ENCODE measurements at places on chromosomes 3 and 15. TPM values are rescaled to one million over a fixed set of nuclear protein-coding genes. Genes with fewer than 3 reads are reported as not detected.

The CCR2 gene
- not detected for total RNA-seq

The C15orf62 gene
- not detected for total RNA-seq

The GPR87 gene
- total RNA-seq = not detected

The MUSTN1 gene
- not detected for total RNA-seq

The RASL12 gene
- total RNA-seq = 39.0 TPM

All from epithelial cell of alveolus of lung (primary cell).